ENCODE measurements at places on chromosomes 16 and 17. TPM values are rescaled to one million over a fixed set of nuclear protein-coding genes. Genes with fewer than 3 reads are reported as not detected.
A peak's percentile ranks its signal among the peaks of the same experiment; 100 is the strongest.

RFWD3 gene
- 6.9 TPM for total RNA-seq

DNA sequence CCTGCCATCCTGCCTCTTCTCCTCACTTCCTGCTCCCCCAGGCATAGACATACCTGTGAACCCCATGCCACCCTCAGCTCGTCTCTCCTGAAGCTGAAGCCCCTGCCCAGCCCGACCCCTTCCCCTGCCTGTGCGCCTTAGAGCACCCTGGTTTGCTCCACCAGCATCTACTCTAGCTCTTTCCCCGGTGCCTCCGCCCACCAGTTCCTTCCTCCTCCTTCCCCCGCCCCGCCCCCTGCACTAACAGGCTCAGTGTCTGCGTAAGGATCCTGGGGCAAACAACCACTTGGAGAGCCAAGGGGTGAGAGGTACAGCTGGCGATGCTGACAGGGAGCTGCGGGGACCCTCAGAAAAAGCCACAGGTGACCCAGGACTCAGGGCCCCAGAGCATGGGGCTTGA is 1.9 kb downstream of the GPR142 start:
- no peak for DNase-seq

- no peak for DNase-seq
Observed at GRCh38 chr17:8822401-8823035, 23.4 kb upstream of the MFSD6L start.

DNA sequence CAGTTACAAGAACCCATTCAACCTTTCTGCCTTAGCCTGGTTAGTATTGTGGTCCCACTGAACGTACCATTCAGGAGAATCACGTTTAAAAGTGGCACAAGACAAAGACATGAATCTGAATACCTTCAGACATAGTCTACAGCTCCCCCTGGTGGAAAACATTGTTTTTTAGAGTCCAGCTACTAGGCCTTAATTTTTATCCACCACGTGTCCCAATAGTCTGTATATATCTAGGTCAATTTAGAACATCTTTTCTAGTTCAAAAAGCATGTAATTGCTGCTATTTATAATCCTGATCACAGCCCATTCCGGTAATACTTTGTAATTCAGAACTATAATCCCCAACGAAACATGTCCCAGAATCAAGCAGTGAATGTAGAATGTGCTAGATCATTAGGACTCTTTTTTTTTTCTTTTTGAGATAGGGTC is 13.7 kb upstream of the GUCY2D start:
- no peak for DNase-seq

- no peak for DNase-seq
Observed at GRCh38 chr16:19379838-19380237, 37.8 kb upstream of the TMC5 start.

DNA sequence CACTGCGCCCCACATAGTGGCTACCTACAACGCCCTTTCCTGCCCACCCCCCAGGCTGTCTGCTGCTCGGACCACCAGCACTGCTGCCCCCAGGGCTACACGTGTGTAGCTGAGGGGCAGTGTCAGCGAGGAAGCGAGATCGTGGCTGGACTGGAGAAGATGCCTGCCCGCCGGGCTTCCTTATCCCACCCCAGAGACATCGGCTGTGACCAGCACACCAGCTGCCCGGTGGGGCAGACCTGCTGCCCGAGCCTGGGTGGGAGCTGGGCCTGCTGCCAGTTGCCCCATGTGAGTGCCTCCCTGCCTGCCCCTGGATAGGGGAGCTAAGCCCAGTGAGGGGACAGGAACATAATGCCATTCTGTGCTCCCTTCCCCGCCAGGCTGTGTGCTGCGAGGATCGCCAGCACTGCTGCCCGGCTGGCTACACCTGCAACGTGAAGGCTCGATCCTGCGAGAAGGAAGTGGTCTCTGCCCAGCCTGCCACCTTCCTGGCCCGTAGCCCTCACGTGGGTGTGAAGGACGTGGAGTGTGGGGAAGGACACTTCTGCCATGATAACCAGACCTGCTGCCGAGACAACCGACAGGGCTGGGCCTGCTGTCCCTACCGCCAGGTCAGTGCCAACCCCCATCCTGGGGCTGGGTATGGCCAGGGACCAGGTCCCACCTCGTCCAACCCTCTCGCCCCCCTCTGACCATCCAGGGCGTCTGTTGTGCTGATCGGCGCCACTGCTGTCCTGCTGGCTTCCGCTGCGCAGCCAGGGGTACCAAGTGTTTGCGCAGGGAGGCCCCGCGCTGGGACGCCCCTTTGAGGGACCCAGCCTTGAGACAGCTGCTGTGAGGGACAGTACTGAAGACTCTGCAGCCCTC is 7.1 kb downstream of the GRN start:
- DNase-seq = no peak

- peak; percentile 19 for DNase-seq
Observed at GRCh38 chr17:19714542-19715411, 1.6 kb downstream of the SLC47A2 start.

DNA sequence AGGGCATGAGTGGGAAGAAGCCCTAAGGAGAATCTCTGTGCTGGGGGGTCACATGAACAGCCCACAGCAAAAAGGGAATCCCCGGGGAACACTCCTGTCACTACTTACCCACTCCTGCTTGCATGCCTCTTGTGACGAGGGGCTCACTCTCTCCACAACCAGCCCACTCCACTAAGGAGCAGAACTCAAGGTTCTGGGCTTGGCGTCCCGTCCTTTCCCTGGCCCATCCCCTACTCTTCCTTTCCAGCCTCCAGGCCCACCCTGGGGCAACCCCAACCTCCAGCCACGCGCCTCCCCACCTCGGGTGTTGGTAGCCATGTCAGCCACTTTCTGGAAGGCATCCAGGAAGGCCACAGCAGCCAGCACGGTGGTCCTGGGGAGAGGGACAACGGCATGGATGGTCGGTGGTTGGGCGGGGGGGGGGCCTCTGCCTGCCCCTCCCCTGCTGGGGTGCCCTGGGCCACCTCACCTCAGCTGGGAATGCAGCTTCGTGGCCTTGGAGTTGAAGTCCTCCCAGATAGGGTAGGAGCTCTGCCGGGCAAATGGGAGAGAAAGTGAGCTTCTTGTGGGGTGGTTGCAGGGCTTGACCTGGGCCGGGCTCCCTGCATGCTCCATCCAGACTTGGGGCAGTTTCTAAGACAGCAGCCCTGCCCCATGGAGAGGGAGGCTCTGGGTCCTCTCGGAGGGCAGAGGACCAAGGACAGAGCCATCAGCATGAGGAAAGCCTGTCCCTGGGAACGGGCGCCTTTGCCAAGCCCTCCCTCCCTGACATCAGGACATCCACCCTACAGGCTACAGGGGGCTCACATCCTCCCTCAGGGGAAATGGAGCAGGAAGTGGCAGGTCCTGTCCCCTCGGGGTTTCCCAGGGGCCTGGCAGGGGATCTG is 5.1 kb downstream of the MTSS2 start:
- peak; percentile 60 for DNase-seq

- no peak for DNase-seq
Observed at GRCh38 chr16:5870886-5871691, 773.5 kb upstream of the EEF2KMT start.

PROCA1 gene
- 0.28 TPM for total RNA-seq

SGCA gene
- total RNA-seq = 291 TPM

EIF3C gene
- 620 TPM for total RNA-seq
